ENCODE measurements at places on chromosomes 12 and 14.

GRCh38 chr12:30989754-30990153, 63.2 kb downstream of the TSPAN11 start:
- DNase-seq = peak; percentile 10

DNA sequence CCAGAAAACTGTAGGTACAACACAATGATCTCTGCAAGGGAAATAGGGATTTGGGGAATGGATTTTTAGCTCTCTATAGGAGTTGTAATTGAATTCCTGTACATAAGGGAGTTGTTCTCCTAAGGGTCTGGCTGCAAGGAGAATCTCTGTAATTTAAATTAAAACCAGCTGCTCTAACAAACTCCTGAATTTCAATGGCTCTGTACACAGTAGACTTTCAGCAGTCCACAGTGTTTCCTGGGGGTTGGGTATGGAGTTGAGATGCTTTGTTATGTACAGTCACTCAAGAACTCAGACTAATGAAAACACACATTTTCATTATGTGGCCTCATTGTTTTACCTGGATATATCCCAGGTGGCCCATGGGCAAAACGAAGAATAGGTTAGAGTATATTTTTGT, 93.2 kb downstream of the NAV3 start:
- DNase-seq = peak; percentile 92

DNA sequence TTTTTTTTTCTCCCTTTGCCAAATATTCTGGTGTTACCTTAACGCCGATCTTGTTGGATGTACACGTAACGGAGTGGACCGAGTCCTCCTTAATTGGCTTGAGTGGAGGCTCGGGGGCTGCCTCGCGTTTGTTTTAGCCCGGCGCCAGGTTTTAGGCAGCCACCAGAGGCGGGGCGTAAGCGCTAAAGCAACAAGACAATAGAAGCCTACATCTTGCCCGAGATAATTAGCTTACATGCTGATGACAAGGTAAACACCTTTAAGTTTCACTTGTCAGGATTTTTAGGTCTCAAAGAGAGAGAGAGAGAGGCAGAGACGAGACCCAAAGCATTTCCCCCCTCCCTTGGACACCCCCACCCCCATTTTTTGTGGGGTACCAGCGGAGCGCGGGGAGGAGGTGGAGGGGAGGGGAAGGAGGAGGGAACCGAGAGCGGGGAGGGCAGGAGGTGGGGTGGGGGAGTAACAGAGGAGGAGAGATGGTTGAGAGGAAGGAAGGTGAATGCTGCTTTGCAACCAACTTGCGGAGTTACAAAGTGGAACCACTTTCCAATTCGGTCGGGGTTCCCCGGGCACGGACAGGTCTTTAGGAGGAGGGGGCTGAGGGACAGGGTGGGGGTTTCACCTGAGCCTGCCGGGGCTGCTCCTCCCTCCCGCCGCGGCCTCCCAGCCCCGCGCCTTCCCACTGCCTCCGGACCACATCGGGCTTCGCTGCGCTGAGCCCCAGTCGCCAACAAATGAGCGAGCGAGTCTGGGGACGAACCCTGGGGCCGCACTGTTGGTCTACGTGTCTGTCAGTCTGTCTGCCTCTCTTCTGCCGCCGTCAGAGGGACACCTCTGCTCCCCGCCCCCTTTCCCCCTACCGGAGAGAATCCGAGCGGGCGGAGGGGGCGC, at the start of gene NKX2-1:
Gene NKX2-1 (minus strand): TSS at position 802 of the 891 bp plus-strand sequence. CDS start 103 bp downstream, at position 699.
- DNase-seq = no peak

GRCh38 chr12:128079-128478, 61.5 kb downstream of the IQSEC3 start:
- DNase-seq = no peak

DNA sequence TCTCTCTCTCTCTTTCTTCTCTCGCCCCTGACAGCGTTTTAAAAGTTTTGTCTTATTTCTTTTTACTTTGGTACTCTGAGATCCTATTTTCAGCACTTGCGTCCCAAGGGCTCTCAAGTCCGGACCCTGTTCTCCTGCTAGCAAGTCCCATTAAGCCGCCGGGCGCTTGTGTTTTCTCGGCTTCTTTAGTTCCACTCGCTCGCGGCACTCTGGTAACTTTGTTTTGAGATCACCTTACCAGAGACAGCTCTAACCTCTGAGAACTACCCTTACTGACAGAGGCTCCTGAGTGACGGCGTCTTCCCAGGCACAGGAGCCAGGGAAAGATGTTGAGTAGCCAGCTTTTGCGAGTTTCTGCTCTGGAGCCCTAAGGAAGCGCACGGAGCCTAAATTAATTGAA, 2.7 kb upstream of the MYF5 start:
- DNase-seq = peak; percentile 14
